CD4-positive, alpha-beta T cell treated with Interleukin-15 for 4 hours (primary cell): ENCODE measurements at places on chromosomes 3 and 15.

- no peak for DNase-seq
Observed at GRCh38 chr15:29086001-29086400, 183.6 kb downstream of the NSMCE3 start.

GRCh38 chr3:79245284-79246138 lies 522.3 kb downstream of the ROBO1 start:
- DNase-seq: no peak

- no peak for DNase-seq
Observed at GRCh38 chr3:23209747-23210487, 6.8 kb downstream of the UBE2E2 start.

- no peak for DNase-seq
Observed at GRCh38 chr3:55796533-55796932, 309.4 kb upstream of the WNT5A start.

DNA sequence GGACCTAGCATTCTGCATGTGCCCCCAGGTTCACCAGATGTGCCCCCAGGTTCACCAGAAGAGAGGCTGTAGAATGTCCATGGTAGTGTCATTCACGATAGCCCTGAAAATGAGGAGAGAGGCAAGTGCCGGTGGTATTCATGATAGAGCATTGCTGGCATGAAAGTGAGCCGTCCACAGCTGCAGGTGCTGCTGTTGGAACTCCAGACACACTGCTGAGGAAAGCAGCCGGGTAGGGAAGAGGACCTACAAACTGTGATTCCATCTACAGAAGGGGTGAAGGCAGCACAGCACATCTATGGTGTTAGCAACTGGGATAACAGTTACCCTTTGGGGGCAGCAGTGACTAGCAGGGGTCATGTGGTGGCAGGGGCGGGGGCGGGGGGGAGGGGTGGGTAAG lies 125.0 kb upstream of the PLXNA1 start:
- DNase-seq: no peak

DNA sequence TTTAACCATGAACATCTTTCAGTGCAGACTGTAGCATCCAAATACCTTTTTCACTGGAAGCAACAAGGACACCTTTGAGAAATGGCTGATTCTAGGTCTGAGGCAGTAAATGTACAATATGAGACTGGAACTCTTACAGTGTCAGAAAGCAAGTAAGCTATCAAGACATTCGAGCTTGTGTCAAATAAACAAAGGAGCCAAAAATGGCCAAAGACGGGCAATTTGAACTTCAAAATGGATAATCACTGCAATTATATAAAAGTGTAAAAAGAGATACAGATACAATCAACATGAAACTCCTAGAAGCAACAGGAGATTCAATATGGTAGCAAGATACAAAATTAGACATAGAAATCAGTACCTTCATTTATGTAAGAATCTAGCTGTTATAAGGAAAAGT lies 138.5 kb upstream of the CCDC54 start:
- DNase-seq: no peak

- DNase-seq: no peak
Observed at GRCh38 chr3:31733234-31733667, 200.5 kb downstream of the STT3B start.

DNA sequence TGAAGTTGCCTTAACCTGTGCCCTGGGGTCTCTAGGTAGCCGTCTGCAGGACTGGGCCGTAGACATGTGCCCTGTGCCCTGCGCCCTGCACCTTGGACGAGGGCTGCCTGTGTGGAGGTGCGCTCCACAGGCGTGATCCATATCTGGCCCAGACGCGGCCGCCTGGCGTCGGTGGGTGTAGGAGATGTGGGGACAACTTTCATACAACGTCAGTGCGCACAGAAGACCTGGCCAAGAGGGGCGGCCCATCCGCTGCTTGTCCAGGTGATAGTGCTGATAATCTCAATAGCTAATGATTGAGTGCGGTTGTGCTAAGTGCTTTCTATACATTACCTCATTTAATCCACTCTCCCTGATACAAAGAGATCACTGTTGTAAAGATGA lies 665 bp upstream of the RASGRP1 start:
- DNase-seq: no peak

- peak; percentile 56 for DNase-seq
Observed at GRCh38 chr15:55282284-55282833, 7.3 kb downstream of the RAB27A start.

- no peak for DNase-seq
Observed at GRCh38 chr3:87191175-87191574, 35.9 kb upstream of the CHMP2B start.

- DNase-seq: no peak
Observed at GRCh38 chr3:38009807-38010591, 19.4 kb downstream of the VILL start.

GRCh38 chr3:81692766-81693165 lies 68.7 kb downstream of the GBE1 start:
- DNase-seq: no peak

GRCh38 chr3:169969174-169970095 lies 2.8 kb downstream of the SEC62 start:
- DNase-seq: no peak

GRCh38 chr3:16547561-16548357 lies 34.3 kb upstream of the RFTN1 start:
- no peak for DNase-seq

GRCh38 chr3:70811880-70812279 lies 499.4 kb upstream of the MDFIC2 start:
- no peak for DNase-seq

- no peak for DNase-seq
Observed at GRCh38 chr15:60994963-60995475, 234.1 kb downstream of the RORA start.

DNA sequence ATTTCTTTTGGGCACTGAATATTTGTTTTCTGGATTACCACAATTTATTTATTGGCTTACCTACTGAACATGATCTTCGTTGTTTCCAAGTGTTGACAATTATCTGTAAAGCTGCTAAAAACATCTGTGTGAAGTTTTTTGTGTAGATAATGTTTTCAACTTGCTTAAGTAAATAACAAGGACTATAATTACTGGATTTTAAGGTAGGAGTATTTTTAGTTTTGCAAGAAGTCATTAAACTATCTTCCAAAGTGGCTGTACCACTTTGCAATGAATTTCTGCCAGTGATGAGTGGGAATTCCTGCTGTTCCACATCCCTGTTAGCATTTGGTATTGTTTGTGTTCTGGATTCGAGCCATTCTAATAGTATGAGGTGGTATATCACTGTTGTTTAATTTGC lies 702.2 kb downstream of the MECOM start:
- no peak for DNase-seq

GRCh38 chr3:154384479-154384878 lies 45.5 kb downstream of the GPR149 start:
- no peak for DNase-seq

DNA sequence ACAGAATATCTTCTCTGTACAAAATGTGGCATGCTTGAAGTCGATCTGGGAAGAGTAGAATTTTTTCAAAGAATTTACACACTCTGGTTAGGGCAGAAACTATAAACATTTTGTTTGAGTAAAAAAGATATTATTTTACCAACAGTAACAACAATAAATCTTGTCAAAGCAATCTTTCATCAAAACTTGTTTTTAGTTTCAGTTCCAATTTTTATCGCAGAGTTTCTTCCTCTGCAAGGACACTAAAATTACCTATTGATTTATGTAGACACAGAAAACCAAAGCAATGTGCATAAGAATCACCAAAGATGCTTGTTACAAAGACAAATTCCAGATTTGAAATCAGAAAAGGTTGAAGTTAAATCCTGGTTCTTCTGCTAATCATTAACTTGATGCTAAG lies 61.9 kb downstream of the CGGBP1 start:
- DNase-seq: no peak

DNA sequence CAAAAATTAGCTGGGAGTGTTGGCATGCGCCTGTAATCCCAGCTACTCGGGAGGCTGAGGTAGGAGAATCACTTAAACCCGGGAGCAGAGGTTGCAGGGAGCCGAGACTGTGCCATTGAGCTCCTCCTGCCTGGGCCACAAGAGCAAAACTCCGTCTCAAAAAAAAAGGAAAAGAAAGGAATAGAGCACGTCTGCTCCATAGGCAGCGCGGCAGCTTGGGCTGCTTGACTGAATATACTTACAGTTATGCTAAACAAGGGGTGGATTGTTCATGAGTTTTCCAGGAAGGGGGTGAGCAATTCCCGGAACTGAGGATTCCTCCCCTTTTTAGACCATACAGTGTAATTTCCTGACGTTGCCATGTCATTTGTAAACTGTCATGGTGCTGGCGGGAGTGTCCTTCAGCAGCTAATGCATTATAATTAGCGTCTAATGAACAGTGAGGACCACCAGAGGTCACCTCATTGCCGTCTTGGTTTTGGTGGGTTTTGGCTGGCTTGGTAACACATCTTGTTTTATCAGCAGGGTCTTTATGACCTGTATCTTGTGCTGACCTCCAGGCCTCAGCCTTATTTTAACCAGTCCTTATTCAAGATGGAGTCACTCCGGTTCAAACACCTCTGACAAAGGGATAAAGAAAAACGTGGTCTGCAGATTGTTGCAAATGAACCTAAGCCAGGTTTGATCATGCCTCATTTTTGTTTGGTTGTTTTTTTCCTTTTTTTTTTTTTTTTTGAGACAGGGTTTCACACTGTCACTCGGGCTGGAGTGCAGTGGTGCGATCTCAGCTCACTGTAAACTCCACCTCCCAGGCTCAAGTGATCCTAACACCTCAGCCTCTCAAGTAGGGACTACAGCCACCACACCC lies 24.9 kb upstream of the SENP5 start:
- no peak for DNase-seq

DNA sequence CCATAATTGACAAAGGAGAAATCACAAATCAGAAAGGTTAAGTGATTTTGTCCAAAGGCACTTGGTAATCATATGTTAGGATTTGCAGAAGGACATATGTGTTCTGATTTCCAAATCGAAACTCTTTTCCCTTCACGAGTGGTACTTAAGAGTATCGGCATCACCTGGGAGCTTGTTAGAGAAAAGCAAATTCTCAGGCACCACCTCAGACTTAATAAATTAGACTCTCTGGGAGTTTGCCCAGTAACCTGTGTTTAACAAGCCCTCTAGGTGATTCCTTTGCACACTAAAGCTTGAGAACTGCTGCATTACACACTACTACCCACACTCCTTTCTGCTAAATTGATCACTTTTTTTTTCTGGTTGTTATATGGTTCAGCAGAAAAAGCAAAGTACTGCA lies 116.2 kb downstream of the SERPINI1 start:
- no peak for DNase-seq

- peak; percentile 30 for DNase-seq
Observed at GRCh38 chr3:187742351-187743171, 2.7 kb downstream of the BCL6 start.

DNA sequence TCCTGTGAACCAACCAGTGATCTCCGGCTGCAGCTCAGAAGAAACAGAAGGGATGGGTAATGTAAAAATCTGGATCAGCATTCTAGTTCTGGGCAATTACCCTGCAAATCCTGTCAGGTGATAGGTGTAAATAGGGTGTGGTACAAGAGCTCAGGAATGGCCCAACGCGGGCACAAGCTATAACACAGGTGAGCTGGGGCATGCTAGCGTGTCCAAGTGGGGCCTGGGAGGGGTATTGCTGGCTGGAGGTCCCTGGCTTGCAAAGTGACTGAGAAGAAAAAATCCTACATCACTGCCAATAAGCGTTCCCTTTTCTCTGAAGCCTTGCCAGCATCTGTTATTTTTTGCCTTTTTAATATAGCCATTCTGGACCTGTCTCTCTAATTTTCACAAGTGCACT lies 9.7 kb upstream of the CHST2 start:
- DNase-seq: no peak

GRCh38 chr3:181943285-181943684 lies 231.6 kb downstream of the SOX2 start:
- no peak for DNase-seq

DNA sequence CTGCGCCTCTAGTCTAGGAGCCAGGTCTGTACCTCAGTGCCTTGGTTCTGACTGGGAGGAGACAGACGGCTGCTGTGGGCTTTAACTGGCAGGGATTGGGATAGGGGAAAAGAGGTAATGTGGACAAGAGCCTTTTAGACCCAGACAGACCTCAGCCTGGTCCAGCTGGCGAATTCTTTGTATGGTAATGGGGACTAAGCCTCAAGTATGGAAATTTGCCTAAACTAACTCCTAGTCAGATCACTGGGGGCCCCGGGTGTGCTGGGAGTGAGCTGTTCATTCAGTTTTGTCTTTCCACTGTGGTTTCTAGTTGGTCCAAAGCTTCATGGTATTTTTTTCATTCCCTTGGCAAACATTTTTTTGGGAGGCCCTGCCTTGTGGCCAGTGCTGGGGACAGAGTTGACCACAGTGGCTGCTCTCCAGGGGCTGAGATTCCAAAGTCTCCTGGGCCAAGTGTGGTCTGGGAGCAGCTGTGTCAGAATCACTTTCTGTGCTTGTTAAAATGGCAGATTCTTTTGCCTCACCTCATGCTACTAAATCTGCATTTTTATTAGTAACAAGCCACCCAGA lies 261.4 kb upstream of the C2CD4B start:
- no peak for DNase-seq

- no peak for DNase-seq
Observed at GRCh38 chr3:197505796-197506548, 49.8 kb downstream of the BDH1 start.

- no peak for DNase-seq
Observed at GRCh38 chr15:55694652-55695150, 48.3 kb downstream of the PRTG start.

DNA sequence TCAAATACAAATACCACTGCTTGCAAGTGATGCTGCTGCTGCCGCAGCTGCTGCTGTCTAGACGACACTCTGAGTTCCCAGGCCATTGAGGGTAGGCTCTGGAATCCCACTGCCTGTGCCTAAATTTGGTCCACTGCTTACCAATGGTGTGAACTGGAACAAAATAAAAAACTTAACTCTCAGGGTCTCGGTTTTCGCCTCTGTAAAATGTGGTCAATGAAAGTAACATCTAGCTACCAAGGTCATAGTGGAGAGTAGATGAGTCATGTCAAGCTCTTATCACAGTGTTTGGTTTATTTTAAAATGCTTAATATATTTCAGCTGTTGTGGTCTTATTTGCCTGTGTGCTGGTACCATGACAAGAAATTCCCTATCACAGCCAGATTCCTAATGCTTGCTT lies 299.3 kb downstream of the CLSTN2 start:
- no peak for DNase-seq

GRCh38 chr3:71680603-71681002 lies 44.6 kb downstream of the EIF4E3 start:
- no peak for DNase-seq

DNA sequence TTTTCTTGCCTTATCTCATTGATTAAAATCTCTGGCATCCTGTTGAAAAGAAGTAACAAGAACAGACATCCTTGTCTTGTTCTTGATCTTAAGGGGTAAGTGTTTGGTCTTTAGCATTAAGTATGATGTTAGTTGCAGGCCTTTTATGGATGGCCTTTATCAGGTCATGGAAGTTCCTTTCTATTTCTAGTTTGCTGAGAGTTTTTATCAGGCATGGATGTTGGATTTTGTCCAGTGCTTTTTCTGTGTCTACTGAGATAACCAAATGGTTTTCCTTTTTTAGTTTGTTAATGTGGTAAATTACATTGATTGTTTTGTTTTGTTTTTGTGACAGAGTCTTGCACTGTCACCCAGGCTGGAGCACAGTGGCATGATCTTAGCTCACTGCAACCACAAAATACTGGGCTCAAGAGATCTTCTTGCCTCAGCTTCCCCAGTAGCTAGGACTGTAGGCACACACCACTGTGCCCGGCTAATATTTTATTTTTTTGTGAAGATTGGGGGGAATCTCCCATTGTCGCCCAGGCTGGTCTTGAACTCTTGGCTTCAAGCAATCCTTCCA lies 26.3 kb downstream of the MRAS start:
- no peak for DNase-seq
